ENCODE measurements at places on chromosomes 2 and 18.

DNA sequence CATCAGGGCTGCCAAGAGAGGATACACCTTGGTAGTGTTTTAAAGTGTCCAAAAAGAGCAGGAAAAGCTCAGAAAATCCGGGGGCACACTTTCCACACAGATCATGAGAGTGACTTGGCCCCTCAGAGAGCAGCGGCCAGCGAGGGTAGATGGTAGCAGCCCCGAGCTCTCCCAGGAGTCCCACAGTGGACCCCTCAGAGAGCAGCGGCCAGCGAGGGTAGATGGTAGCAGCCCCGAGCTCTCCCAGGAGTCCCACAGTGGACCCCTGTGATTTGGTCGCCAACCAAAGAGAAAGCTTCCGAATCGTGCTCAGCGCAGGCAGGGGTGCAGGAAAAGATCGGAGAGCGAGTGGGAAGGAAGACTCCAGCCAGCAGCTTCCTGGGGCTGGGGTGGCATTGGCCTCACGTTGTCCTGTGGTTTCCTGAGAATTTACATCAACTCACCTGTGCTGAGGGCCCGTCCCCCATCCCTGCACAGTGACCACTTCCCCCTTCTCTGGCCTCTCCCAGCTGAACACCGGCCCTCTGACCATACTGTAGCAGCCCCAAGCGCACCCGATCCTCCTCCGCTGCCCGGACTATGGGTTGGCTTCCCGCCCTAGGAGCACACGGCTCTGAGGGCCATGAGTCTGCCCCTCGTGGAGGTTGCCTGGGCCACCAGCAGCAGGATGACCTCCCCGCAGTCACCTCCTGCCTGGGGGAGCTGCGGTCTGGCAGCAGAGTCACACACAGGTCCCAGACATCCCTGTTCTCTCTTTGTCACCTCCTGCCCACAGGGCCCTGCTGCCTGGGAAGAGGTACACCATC lies 33.7 kb downstream of the MTERF4 start:
- no peak for DNase-seq

DNA sequence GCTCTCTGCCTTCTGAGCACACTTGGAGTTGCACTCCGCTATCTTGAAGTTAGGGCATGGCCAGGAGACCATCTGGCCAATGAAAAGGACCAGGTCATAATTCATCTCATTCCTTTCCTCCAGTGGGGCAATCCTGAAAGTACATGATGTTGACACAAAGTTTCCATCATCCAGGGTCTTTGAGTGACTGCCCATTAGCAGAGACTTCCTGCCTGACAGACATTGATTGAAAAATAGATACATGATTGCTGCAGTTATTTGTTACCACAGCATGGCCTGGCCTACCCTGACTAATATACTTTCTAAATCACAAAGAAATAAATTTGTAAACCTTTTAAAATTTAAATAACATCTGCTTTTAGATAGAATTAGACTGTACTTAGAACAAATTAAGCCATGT lies 50.0 kb upstream of the SCG2 start:
- DNase-seq, result no peak

DNA sequence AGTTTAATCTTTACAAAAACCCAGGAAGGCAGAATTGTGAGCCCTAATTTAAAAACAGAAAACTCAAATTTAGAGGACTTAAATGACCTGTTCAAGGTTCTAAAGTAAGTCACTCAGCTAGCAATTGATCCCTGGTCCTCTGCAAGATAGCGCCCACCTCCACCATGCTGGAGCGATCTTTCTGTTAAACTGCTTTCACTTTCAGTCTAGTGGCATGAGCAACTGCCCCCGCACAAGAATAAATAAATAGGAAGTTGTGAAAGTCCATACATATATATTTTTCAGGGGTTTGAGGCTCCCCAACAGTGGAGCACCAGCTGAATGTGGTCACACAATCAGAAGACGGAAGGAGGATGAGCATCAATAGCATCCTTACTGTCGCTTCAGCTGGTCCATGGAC lies 217.9 kb downstream of the NAPG start:
- DNase-seq, result no peak

- DNase-seq, result no peak
Observed at GRCh38 chr18:74836296-74837139, 238.8 kb downstream of the ZNF407 start.
